ENCODE measurements at places on chromosomes 3 and 15.

- peak; percentile 62 for DNase-seq
Measured at GRCh38 chr3:12891985-12892839, 50.8 kb upstream of the RPL32 start.

DNA sequence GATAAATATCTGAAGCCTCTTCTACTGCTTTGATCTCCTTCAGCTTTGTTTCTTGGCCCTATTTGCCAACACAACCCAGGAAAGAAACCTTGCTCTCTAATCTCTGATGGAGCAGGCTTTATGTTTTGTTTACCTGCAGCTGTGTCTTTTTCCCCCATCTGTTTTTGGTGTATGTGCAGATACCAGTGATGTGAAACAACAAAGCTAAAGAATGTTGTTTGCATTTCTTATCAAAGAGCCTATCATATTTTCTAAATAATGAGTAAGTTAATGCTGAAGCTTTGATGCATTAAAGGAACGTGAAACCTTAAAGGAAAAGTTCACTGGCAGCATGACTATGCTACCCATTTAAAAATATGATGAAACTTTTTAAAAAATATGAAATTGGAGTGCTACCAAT is 238.4 kb downstream of the NEK10 start:
- peak; percentile 34 for DNase-seq

- peak; percentile 82 for DNase-seq
Measured at GRCh38 chr3:9946112-9947024, 5.8 kb downstream of the PRRT3 start.

- peak; percentile 24 for DNase-seq
Measured at GRCh38 chr15:74200871-74201419, 1.6 kb downstream of the STRA6 start.

- DNase-seq = no peak
Measured at GRCh38 chr15:32838820-32839219, 121.0 kb downstream of the GREM1 start.

GRCh38 chr3:195537995-195538394 is 5.1 kb downstream of the PPP1R2 start:
- DNase-seq = no peak

- no peak for DNase-seq
Measured at GRCh38 chr15:55360256-55360655, 41.2 kb downstream of the PIGB start.

GRCh38 chr3:55691141-55691540 is 204.0 kb upstream of the WNT5A start:
- DNase-seq = no peak

DNA sequence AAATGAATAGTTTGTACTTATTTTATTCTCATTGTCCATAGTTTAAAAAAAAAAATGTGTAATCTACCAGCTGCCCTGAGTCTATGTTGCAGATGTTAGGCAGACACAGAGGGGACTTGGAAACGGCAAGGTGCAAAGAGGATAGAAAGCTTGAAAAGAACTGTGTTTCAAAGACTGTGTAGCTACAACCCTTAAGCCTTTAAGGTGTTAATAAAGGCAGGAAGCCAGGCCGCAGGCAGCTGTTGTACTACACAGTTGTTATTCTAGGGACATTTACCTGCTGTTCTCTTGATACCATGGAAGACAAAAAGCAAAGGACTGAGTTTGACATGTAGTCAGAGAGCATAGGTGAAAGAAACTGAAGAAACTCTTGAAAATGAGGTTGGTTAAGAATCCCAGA is 440.0 kb downstream of the TUSC7 start:
- no peak for DNase-seq

GRCh38 chr3:135023996-135024658 is 229.1 kb downstream of the EPHB1 start:
- no peak for DNase-seq

DNA sequence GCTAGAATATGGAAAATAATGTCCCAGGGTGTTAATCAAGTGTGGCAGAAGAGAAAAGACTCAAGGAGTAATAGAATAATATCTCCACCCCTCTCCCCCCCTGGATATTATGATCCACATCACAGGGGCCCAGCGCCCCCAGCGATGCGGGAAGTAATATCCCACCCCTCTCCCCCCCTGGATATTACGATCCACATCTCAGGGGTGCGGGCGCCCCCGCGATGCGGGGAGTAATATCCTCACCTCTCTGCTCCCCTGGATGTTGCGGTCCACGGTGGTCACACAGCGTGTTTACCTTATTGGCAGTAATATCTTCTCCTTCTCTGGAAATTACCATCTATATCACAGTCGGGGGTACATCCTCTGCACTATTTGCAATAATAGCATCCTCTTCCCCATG is 97.1 kb upstream of the OSBPL11 start:
- no peak for DNase-seq

- no peak for DNase-seq
Measured at GRCh38 chr15:38868326-38869114, 303.9 kb upstream of the RASGRP1 start.

- DNase-seq = no peak
Measured at GRCh38 chr3:156862338-156862737, 36.2 kb downstream of the LEKR1 start.

GRCh38 chr3:187916072-187916471 is 170.8 kb upstream of the BCL6 start:
- DNase-seq = no peak

DNA sequence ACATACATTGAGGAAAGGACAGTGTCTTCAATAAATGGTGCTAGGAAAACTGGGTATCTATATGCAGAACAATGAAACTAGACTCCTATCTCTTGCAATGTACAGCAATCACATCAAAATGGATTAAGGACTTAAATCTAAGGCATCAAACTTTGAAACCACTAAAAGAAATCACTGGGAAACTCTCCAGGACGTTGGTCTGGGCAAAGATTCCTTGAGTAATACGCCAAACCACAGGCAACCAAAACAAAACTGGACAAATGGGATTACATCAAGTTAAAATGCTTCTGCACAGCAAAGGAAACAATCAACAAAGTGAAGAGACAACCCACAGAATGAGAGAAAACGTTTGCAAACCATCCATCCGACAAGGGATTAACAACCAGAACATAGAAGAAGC is 14.5 kb downstream of the LAMP3 start:
- DNase-seq = no peak

GRCh38 chr15:41983621-41984571 is 11.5 kb upstream of the EHD4 start:
- DNase-seq = no peak

- no peak for DNase-seq
Measured at GRCh38 chr15:67389975-67390374, 131.0 kb upstream of the C15orf61 start.

GRCh38 chr3:4745235-4745610 is 234.0 kb upstream of the BHLHE40 start:
- DNase-seq = no peak

- DNase-seq = no peak
Measured at GRCh38 chr15:94130504-94130903, 100.9 kb upstream of the MCTP2 start.

- DNase-seq = no peak
Measured at GRCh38 chr15:58214591-58215340, 76.6 kb downstream of the AQP9 start.

- no peak for DNase-seq
Measured at GRCh38 chr3:188283347-188283746, 129.4 kb downstream of the LPP start.

DNA sequence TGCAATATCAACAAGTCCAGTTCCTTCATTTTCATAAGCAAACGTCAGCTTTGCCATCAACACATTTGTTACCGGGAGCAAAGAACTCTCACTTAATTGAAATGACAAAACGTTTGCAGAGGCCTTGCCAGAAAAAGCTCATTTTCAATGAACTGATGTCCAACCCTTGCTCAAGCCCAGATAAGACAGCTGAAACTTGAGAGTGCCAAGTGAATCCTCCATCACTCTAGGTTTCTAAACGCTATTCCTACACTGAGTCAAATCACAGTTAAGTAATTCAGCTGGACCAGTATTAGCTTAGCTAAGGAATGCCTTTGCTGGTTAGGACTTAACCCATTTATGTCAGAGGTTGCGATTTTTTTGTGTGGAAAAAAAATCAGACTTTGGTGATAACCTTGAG is 11.5 kb downstream of the CHSY1 start:
- DNase-seq = no peak

DNA sequence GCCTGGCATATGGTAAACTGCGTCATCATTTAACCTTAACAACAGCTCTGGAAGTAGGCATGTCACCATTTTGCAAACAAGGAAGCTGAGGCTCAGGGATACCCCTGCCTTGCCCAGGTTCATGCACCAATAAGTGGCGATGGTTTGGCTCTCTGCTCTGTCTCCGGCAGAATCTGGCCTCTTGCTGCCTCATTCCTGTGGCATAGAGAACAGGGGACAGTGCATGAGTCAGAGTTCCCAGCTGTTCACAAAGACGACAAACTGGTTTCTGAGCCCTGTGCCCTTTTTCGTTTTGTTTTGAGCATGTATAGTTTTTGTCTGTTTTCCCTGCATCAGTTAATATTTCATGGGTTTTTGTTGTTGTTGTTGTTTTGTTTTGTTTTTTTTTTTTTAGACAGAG is 236.8 kb downstream of the OPA1 start:
- no peak for DNase-seq

DNA sequence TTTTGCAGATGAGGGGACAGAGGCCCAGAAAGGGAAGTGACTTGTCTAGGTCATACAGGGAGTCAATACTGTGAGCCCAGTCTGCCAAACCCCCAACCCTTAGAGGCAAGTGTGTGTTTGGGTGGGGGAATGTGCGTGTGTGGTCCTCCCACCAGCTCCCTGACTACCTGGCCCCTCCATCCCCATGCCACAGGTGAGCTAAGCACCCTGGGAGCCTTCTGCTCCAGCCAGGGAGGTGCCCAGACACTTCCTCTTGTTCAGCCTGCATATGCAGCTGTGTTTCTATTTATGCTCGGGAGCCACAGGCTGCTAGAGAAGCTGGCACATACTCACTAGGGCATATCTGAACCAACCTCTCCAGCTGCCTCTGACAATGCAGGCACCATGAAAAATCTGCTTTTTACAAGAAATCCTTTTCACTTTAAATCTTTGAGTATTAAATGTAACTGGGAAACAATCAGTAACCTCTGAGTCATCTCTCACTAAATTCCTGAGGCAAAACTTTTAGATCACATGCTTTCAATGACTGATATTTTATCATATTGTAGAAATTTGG is 20.7 kb downstream of the TBC1D2B start:
- no peak for DNase-seq

GRCh38 chr3:101381809-101382208 is 61.4 kb upstream of the IMPG2 start:
- DNase-seq = peak; percentile 50

DNA sequence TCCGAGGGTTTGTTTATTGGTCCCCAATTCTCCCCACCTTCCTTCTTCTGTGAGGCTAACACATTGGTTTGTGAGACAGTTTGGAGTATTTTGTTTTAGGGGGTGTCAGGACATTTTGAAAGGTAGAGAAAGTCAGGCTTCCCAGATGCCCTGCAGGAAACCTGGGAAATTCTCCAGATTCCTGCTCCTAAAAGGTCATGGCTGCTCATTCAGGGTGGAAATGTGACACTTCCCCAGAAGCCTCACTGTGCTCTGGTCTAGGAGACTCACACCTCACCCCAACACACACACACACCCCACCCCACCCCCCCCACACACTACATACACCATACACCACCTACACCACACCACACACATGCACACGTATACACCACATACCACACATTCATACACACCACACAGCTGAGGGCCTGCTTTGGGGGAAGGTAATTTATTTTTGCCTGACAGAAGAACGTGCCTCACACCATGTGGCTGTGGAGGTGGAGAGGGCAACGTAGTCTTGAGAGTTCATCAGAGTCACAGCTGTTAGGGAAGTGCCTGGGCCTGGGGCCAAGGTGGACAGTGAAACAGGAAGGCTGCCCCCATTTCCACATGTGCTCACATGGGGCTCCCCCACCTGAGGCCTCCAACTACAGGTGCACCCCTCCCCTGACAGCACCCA is 40.4 kb upstream of the LIMD1 start:
- DNase-seq = no peak

- no peak for DNase-seq
Measured at GRCh38 chr3:186236357-186237020, 125.5 kb downstream of the DGKG start.

DNA sequence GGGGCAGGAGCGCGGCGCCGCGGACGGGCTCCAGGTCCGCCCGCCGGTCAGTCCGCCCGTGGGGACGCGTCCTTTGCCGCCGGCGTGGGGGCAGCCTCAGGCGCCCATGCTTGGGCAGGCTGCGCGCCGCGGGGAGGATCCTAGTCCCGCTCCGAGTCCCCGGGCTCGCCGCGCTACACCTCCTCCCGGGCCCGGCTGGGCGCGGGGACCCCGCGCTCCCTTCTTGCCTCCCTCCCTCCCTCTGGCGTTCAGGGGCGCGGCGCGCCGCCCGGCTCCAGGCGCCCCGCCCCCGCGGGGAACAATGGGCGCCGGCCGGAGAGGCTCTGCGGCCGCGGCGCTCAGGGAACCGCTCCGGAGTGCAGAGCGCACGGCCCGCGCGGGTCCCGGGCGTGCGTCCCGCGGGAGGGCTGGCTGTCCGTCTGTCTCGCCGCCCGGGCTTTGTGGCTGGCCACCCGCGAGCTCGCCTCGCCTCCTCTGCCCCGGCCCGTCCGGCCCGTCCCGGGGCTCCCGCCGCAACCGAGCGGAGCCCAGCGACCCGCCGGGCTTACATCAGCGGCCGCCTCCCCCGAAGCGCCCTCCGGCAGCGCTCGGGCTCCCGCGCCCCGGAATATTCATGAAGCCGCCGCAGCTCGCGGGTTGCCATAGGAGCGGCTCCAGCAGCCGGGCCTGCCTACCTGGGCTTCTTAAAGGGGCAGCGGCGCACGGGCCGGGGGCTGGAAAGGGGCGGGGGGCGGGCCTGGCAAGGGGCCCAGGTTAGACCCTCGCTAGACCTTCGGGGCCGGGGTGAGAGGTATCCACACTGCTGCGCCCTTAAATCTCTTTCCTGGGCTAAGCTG is at the start of gene HCN4:
HCN4 (minus strand) TSS at position 658 of the 836 bp plus-strand sequence. CDS start 688 bp downstream, outside the sequence.
- DNase-seq = peak; percentile 55

DNA sequence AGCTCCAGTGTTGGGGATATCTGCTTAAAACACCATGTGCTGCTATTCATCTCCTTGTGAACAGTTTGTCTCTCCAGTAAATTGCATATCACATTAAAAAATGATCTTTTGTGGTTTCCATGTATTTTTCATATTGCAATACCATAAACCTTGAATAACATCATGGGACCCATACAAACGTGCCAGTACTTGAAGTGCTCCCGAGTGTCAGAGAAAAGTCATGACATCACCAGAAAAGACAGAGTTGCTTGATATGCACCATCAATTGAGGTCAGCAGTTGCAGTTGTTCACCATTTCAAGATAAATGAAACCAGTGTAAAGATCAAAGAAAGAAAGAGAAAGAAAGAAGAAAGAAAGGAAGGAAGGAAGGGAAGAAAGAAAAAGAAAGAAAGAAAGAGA is 278.6 kb downstream of the ZNF621 start:
- DNase-seq = no peak

- DNase-seq = peak; percentile 50
Measured at GRCh38 chr15:74311734-74312444, 55.6 kb downstream of the CYP11A1 start.

GRCh38 chr15:38826880-38827279 is 262.3 kb upstream of the RASGRP1 start:
- DNase-seq = no peak

GRCh38 chr3:50365080-50365841 is 5.9 kb upstream of the TMEM115 start:
- peak; percentile 87 for DNase-seq

Measured in NCI-H146 (cell line).